ENCODE measurements at places on chromosomes 13 and 19.

DNA sequence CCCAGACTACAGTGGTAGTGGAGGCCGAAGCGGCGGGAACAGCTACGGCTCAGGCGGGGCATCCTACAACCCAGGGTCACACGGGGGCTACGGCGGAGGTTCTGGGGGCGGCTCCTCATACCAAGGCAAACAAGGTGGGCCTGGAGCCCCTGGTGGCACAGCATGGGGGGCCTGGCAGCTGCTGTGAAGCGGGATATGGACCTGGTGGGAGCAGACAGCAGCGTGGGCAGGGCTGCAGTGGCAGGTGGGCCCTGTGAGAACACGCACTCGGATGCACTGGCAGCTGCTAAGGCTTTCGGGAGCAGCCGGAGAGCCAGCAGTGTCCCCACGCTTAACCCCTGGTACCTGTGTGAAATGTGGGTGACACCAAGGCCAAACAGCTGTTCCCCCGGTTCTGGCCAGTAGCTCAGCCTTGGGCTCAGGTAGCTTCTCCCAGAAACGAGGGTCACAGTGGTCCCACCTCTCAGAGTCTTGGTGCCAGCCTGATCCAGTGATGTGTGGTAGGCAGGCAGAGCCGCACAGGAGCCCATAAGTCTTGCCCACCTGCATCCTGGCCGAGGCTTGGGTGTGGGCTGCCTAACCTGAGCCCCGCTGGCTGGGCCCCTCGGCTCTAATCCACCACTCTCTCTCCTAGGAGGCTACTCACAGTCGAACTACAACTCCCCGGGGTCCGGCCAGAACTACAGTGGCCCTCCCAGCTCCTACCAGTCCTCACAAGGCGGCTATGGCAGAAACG lies 12.5 kb upstream of the QTRT1 start:
- DNase-seq = no peak

- DNase-seq = no peak
Observed at GRCh38 chr13:91356919-91357612, 9.6 kb downstream of the MIR17HG start.

DNA sequence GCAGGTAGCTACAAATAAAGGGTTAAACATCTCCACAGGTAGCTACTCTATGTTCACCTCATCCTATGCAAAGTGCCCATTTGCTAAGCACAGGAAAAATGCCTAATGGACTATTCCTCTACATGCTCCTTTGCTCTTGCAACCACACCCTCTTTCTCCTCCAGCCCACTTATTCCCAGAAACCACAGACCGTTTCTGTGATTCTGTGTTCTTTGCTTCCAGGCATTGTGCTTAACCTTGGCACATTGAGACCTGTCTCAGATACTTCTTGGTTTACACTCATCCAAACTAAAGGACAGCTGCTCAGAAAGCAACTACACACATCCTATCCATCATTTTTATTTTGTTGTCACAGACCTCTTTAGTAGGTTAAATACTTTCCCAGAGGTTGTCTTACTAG lies 785.0 kb upstream of the MIR17HG start:
- no peak for DNase-seq

- DNase-seq = no peak
Observed at GRCh38 chr13:97121894-97122293, 100.2 kb upstream of the MBNL2 start.

DNA sequence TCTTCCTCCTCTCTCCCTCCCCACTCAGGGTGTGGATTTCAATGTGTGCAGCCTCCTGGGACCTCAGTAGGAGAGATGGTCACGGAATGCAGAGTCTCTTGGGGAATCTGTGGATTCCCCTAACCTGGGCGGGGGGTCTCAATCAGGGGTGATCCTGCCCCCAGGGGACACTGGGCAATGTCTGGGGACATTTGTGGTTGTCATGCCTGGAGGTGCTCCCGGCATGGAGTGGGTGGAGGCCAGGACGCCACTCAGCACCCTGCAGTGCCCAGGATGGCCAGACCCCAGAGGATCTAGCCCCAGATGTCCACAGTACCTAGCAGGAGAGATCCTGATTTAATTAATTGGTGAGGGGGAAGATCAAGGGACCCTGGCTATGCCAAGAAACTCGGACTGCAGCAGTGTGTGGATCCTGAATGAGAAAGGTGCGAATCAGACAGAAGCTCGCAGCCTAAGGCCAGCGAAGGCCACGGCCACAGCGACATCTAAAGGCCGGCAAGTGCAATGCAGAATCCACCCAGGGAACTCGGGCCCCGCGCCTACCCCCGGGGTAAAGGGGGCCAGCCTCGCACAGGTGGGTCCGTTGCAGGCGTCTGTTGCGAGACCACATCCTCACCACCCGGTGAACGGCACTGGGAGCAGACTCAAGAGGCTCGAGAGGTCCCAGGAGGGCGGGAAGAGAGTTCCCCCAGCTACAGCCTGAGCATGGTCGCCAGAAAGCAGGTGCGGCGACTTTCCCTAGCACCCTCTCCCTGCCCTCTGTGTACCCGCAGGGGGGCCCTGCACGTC lies 88.8 kb downstream of the GNG7 start:
- no peak for DNase-seq

- no peak for DNase-seq
Observed at GRCh38 chr13:97528518-97528917, 94.5 kb downstream of the RAP2A start.

- no peak for DNase-seq
Observed at GRCh38 chr13:66508153-66508909, 721.8 kb downstream of the PCDH9 start.

- DNase-seq = no peak
Observed at GRCh38 chr13:19072543-19072942, 109.1 kb downstream of the TUBA3C start.

GRCh38 chr13:35144166-35144890 lies 202.3 kb downstream of the NBEA start:
- no peak for DNase-seq

GRCh38 chr13:26446751-26447150 lies 110.7 kb upstream of the WASF3 start:
- DNase-seq = no peak

GRCh38 chr19:4773047-4773640 lies 18.4 kb upstream of the FEM1A start:
- DNase-seq = no peak

GRCh38 chr13:30752201-30752797 lies 17.0 kb downstream of the ALOX5AP start:
- DNase-seq = no peak

GRCh38 chr13:43058831-43059230 lies 35.4 kb downstream of the DNAJC15 start:
- DNase-seq = no peak

DNA sequence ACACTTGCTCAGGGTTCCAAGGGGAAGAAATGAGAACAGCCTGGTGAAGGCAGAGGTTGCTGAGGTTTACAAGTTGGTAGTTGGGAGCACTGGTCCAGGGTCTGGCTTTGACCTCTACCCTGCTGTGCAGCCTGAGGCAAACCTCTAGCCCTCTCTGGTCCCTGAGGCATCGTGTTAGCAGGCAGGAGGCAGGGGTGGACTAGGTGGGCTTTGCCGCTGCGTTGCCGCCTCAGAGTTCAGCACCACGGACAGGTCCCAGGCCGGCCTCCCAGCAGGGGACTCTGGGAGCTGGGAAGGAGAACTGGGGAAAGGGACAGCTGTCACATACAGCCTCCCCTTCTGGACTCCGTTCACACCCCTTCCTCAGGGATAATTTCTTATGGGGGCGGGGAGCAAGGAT lies 3.1 kb downstream of the NCAN start:
- peak; percentile 83 for DNase-seq

DNA sequence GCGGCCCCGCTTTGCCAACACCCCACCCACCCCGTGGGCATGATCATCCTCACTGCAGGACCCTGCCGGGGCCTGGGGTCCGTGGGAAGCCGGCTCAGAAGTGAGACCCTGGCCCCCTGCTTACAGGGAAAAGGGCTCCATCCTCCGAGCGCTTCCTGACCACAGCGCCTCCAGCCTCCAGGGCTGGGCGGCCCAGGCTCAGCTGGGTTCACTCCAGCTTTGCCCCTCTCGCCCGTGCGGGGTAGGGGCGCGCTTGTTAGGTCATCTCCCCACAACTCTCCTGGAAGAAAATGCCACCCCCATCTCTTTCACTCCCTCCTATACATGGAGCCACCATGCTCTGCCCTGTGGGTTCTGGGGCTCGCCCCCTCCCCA lies 6.6 kb upstream of the C1QTNF9B start:
- DNase-seq = no peak

GRCh38 chr13:113061271-113061625 lies 44.3 kb upstream of the F7 start:
- no peak for DNase-seq

DNA sequence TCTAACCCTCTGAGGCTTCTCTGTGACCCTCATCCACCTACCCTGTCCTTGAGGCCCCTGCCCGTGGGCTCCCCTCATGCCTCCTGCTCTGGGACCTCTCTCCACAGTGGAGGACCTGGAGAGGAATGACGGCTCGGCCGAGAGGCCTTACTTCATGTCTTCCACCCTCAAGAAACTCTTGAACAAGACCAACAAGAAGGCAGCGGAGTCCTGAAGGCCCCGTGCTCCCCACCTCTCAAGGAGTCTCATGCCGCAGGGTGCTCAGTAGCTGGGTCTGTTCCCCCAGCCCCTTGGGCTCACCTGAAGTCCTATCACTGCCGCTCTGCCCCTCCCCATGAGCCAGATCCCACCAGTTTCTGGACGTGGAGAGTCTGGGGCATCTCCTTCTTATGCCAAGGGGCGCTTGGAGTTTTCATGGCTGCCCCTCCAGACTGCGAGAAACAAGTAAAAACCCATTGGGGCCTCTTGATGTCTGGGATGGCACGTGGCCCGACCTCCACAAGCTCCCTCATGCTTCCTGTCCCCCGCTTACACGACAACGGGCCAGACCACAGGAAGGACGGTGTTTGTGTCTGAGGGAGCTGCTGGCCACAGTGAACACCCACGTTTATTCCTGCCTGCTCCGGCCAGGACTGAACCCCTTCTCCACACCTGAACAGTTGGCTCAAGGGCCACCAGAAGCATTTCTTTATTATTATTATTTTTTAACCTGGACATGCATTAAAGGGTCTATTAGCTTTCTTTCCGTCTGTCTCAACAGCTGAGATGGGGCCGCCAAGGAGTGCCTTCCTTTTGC lies 10.8 kb upstream of the ILF3 start:
- peak; percentile 68 for DNase-seq

DNA sequence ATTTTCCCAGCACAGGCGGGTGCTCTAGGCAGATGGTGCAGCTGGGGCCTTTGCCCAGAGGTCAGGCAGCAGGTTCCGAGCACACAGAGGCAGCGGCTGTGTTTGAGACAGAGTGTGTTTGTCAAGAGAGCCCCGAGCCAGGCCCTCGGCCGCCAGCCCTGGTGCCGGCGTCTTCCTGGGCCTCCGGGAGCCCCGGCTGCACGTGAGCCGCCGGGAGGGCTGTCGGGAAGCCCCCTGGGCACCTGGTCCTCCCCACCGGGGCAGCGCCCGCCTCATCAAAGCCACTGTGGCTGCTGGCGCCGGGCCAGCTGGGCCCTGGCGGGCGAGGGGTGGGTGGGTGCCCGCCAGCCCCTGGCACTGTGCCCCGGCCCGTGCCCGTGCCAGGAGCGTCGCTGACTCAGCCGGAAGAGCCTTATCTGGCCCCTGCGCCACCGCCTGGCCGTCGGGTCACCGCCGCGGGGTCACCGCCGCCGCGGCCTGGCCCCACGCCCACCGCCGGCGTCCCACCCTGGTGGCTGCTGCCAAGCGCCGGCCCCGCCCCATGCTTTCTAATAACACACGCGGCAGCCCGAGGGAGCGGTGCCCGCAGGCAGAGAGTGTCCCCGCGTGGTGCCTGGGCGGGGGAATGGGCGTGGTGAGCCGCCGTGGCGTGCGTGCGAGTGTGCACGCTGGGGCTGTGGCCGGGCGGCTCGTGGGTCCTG lies 14.9 kb downstream of the ARID3A start:
- DNase-seq = no peak

DNA sequence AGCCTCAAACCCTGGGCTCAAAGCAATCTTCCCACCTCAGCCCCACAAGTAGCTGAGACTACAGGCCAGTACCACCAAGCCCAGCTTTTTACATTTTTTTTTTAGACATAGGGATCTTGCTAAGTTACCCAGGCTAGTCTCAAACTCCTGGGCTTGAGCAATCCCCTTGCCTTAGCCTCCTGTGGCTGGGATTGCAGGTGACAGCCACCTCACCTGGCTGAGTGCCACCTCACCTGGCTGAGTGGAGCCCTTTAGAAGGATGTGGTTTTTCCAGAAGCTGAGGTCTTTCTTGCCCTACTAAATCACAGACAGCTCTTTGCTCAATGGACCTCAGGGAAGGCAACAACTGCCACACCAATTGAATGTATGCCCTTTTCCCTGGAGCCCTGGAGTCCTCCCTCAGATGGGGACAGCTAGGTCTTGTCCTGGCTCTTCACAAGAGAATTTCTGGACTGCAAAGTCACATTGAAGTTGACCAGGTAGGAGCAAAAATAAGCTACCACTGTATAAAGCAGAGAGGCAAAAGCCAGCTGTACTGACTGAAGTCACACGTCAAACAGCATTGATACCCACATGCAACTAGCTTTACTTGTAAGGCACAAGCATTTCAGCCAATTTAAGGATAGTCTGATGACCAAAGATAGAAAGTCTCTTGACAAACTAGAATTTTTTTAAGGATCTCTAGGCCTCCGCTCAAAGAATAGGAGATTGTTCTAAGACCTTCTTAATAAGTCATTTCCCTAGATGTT lies 14.0 kb downstream of the PDX1 start:
- DNase-seq = no peak

- DNase-seq = no peak
Observed at GRCh38 chr13:113991191-113991669, 17.4 kb upstream of the C13orf46 start.

DNA sequence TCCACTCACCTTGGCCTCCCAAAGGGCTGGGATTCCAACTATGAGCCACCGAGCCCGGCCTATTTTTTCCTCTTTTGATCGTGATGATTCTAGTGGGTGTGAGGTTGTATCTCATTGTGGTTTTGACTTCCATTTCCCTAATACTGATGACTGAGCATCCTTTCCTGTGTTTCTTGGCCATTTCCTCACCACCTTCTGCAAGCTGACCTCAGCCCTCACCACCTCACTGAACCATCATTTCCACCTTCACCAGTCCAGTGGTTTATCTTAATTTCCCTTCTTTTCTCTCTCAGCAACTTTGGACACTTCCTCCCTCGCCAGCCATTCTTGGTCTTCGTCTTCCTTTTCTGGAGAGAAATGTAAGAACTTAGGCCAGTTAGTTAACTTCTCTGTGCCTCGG lies 13.0 kb upstream of the BICRA start:
- DNase-seq = no peak

DNA sequence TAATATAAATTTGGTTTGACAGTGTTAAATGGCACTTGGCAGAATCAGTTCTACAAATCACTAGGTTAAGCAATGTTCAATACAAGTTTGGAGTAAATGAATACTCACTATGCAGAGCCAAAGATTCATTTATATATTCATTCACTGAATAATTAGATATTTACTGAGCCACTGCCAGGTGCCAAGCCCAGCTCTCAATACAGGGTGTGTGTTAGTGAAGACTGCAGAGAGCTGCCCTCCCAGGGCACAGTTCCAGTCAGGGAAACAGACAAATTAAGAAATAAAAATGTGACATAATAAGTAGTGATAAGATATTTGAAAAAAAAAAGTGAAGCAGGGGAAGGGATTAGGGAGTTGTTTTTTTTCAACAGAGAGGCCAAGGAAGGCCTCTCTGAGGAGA lies 411.7 kb downstream of the KCNRG start:
- no peak for DNase-seq

- DNase-seq = no peak
Observed at GRCh38 chr19:23762548-23762883, 3.8 kb upstream of the ZNF681 start.

GRCh38 chr13:72652681-72653080 lies 74.7 kb downstream of the MZT1 start:
- no peak for DNase-seq
